ENCODE measurements at places on chromosomes 5 and 9.

DNA sequence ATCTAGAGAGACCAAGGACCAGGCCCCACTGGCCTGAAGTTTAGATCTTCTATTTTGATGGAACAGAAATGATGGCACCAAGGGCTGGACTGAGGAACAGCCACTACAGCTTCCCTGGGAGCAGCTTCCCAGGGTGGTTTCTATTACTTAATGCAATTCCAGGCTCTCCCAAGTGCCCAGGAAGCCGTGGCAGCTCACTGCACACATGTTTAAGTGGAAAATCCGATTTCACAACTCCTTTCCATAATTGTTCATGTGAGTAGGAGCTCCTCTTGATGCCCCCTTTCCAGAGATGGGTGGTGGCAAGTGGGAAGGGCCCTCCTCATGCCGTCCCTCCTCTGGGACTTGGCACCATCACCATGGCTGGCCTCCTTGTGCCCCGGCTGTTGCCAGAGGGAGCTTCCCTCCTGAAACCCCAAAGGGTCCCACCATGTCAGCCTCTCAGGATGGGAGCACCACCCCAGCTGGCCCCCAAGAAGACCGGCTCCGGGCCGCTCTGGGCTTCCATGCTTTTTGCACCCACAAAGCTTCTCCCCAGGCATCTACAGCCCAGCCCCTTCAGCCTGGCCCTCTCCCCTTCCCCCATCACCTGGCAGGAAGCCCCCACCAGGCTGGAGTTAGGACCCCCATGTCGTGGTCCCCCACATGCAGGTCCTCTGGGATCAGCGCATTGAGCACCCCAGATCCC lies 9.1 kb upstream of the UBAC1 start:
- no peak for DNase-seq

- DNase-seq, result no peak
These were observed 61.4 kb downstream of the LMX1B start for GRCh38 chr9:126675147-126675467.

- DNase-seq, result no peak
These were observed 1510.1 kb downstream of the MAT2B start for GRCh38 chr5:165015547-165015946.

GRCh38 chr9:32401488-32401887 lies 17.0 kb downstream of the ACO1 start:
- no peak for DNase-seq

- DNase-seq, result no peak
These were observed 2.7 kb upstream of the PTAR1 start for GRCh38 chr9:69762527-69762926.

DNA sequence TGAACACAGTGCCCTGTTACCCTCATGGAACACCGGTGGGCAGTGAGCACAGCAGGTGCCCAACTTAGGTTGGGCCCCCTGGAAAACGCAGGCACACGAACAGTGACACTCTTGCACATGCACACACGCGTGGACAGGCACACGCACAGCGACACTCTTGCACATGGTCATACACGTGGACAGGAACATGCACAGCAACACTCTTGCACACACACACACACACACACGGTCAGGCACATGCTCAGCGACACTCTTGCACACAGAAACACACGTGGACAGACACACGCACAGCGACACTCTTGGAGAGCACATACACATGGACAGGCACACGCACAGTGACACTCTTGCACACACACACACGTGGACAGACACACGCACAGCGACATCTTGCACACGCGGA lies 559.4 kb upstream of the ADAMTS16 start:
- no peak for DNase-seq

DNA sequence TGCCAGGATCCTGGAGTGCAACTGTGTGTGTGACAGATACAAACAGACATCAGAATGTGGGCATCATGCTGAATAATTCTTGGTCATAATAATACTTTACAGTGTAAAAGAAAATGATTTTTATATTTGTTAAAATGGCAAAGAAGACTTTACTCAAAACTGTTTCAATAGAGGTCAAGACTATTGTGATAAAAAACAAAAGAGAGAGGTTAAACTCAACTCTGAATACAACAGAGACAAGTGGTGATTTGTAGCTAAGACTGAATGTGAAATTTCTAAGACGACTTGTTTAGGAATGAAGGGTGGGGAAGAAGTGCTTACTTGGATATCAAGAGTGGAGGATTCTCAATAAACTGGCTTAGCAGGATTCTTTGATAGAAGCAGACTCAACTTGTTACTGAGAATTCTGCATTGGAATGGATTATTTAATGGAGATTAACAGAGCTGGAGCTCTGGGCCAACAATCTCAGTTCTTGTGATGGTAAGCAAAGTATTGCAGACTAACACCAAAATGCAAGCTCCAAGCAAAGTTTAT lies 457.4 kb upstream of the CDH18 start:
- DNase-seq, result no peak

- no peak for DNase-seq
These were observed 12.7 kb downstream of the FEM1C start for GRCh38 chr5:115531787-115532367.

DNA sequence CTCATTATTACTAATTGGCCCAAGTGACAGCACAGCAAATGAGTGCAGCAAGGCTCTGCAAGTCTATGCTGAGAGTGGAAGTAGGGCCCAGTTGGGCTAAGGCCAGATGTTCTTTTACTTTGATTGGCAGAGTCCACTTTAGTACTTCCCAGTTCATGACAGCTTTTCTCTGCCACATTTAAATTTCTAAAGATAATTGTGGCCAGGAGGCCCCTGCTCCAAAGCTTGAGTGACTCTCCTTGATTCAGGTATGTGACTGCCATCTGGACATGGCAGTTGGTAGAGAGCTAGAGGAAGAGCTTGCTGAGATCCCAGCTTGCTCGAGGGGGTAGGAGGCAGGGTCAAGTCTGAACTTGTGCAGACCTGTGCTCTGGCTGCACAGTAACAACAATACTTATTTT lies 154.1 kb downstream of the CARTPT start:
- no peak for DNase-seq

DNA sequence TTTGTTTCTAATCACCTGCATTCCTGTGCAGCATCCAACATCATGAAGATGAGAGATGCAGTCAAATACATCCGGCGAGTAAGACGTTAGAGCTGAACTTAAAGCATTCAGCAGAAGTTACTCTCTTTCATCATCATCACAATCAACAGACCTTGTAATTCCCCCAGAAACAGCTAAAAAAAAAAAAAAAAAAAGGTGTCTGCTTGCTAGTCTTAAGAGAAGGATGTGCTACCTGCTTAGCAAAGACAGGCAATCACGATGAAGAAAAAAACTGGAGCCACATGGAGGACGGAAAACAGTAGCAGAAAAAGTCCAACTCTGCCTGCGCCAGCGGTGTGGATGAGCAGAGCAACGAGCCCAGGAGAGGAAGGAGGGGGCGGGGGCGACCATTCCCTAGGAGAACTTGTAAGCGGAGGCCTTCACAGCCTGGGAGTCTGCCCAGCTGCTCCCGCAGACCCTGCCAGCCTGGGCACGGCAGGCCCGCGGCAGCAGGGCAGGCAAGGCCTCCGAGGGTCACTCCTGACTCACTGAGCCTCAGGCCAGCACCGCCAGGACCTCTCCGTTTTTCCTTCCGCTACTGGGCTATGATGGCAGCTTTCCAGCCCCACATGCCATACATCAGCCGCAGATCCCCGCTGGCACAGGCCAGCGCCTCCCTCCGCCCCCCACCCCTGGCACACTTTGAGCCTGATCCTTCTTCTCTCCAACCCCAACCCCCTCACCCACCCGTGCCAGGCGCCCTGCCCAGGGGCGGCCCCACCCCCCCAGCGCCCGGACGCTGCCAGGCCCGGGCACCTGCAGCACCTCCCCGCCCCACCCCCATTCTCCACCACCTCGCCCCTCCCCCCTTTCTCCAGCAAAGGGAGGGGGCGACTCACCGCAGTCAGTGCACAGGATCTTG lies 1.4 kb downstream of the NRG2 start:
- DNase-seq, result no peak

DNA sequence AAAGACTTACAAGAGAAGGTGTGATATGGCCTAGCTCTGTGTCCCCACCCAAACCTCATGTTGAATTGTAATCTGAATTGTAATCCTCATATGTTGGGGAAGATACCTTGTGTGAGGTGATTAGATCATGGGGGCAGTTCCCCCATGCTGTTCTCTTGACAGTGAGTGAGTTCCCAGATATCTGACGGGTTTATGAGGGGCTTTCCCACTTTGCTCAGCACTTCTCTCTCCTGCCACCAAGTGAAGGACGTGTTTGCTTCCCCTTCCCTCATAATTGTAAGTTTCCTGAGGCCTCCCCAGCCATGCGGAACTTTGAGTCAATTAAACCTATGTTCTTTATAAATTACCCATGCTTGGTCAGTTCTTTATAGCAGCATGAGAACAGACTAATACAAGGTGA lies 49.0 kb downstream of the CDO1 start:
- no peak for DNase-seq

- DNase-seq, result no peak
These were observed 23.2 kb upstream of the LRRC14B start for GRCh38 chr5:167982-168660.

DNA sequence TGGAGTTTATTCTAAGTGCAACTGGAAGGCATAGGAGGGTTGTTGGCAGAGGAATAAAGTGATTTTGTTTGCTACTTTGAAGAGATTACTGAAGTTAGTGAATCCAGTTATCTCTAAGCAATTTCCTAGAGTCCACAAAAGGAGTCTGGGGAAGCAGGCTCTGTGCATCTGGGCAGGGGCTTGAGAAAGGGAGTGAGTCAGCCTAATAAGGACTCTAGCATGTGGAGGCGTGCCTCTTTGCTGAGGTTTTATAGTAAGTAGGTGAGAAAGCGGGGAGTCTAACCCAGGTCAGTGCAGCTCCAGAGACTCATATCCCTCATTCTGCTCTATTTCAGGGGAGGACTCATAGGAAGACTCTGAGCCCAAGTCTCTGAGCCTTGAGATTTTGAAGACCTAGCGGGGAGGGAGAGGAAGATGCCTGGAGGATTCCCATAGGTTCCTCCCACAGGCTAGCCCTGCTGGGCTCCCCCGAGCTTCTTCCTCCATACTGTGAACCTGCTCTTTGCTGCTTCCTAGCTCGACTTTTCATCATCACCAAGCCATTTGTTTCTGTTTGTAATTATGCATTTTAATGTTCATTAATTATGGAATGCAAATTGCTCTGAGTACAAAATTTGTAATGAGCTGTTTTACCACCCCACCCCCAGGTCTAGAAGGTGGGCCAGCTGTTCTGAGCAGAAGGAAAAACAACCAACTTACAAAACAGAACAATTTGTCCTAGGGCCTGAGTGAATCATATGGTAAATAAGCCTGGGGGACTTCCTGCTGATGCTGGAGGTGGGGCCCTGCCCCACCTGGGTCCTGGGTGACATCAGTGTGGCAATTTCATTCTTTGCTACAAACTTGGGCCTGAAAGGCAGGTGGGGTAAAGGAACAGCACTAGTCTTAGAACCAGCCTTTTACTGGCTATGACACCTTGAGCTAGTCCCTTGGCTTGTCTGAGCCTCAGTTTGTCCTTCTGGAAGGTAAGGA lies 150.2 kb downstream of the TRIM32 start:
- DNase-seq, result no peak

DNA sequence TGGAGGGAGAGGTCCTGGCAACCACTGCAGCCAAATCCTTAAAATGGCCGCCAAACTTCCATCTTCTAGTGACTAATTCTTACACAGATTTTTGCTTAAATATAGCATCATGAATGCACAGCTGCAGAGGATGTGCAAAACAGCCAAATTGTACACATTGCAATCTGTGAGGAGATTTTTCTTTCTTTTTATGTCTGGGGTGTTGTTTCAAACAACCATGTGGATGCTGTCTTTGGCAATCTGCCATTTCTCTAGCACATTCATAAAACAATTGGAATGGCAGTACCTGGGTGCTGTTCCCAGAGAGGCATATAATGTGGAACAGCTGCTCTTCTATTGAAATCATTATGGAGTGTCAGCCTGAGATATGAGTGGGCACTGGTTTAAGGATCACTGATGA lies 1082.9 kb upstream of the SEMA6A start:
- no peak for DNase-seq

DNA sequence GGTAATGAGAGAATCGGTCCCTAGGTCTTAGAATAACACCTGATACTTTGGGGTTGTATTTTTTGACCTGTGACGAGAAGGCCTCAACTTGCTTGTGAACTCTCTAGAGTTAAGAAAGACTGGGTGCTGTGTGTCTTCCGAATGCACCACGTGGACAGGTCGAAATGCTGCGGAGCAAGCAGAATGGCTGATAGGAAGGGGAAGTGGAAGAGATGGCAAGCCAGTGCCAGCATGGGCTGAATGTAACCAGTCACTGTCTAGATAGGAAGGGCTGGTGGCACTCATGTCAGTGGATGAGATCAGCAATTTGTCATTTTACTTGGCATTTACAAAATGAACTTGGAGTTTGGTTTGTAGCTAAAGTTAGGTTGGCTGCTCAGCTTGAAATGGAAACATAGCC lies 5.6 kb downstream of the OTULINL start:
- DNase-seq, result no peak

GRCh38 chr9:93013856-93014582 lies 44.5 kb upstream of the SUSD3 start:
- DNase-seq, result no peak

GRCh38 chr9:4301296-4301695 lies 1.4 kb upstream of the GLIS3 start:
- no peak for DNase-seq

DNA sequence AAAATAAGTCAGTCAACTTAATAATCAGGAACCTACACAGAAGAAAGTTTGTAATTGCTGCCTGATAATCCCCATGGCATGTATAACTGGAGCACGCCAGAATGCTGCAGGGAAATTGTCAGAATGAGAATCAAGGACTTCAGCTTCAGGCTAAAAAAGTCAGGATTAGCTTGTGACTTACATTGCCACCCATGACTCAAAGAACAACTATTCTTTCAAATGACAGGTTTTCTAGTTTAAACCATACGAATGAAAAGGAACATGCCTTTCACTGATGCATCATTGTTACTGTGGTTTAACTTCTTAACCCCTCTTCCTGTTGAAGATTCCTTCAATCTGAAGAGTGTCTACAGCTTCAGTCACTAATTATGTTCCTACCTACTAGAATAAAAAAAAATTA lies 112.4 kb downstream of the ISL1 start:
- DNase-seq, result no peak

- DNase-seq, result no peak
These were observed 14.9 kb upstream of the FAM240B start for GRCh38 chr9:38734831-38735230.

DNA sequence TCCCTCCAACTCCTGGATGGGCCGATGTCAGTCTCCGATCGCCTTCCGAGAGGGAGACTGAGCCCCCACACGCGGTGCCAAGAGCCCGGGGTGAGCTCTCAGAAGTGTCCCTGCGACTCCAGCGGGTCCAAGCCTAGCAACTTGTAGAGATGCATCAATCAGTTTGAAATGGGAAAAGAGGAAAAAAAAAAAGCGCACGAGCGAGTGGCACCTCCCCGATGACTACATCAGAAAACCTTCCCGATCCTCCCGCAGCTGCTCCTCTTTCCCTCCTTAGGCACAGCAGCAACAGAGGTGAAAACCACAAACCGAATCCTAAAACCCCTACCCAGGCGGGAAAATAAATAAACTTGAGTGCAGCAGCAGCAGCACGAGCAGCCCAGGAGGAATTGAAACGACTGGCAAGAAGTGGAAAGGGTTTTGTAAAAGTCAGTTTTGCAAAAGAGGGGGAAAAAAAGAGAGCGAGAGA lies 1.0 kb upstream of the EFNA5 start:
- no peak for DNase-seq

All from CD8-positive, alpha-beta T cell (primary cell).